Foreskin keratinocyte (primary cell): ENCODE measurements at places on chromosomes 6 and 20. TPM values are rescaled to one million over a fixed set of nuclear protein-coding genes. Genes with fewer than 3 reads are reported as not detected.

Gene BCAS1
- polyA plus RNA-seq, result not detected in 2 replicates

Gene NPEPL1
- polyA plus RNA-seq, result 12.1 and 15.8 TPM in 2 replicates

Gene OR11A1
- not detected in 2 replicates for polyA plus RNA-seq

Gene TCF15
- 0.07 TPM in 1 of 2 replicates, not detected in the other for polyA plus RNA-seq

Gene SERPINB6
- 81.3 and 86.5 TPM in 2 replicates for polyA plus RNA-seq

Gene UBE3D
- polyA plus RNA-seq, result 3.4 and 4.2 TPM in 2 replicates

Gene EEF1A2
- polyA plus RNA-seq, result 0.08 and 0.09 TPM in 2 replicates

Gene C6orf52
- 1.4 and 2.7 TPM in 2 replicates for polyA plus RNA-seq

GRCh38 chr20:10707068-10707467, 33.3 kb upstream of the JAG1 start:
- DNase-seq, result no peak

DNA sequence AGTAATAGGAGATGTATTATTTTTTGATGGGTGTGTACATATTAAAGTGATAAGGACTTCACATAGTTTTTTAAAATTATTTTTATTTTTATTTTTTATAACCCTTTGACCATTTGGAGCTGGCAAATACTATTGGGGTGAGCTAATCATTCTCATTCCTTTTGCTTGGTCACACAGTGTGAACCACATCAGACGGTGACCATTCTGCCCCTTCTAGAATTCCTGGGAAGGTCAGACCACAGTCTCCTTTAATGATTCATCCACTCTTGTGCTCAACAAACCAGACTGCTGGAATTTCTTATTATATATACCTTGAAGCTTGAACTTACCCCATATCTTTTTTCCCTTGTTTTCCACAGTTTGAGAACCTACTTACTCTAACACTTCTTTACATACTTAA, 23.9 kb upstream of the PRL start:
- DNase-seq, result peak; percentile 33

- DNase-seq, result peak; percentile 44
These were observed 110.5 kb upstream of the CDYL start for GRCh38 chr6:4665489-4666417.

DNA sequence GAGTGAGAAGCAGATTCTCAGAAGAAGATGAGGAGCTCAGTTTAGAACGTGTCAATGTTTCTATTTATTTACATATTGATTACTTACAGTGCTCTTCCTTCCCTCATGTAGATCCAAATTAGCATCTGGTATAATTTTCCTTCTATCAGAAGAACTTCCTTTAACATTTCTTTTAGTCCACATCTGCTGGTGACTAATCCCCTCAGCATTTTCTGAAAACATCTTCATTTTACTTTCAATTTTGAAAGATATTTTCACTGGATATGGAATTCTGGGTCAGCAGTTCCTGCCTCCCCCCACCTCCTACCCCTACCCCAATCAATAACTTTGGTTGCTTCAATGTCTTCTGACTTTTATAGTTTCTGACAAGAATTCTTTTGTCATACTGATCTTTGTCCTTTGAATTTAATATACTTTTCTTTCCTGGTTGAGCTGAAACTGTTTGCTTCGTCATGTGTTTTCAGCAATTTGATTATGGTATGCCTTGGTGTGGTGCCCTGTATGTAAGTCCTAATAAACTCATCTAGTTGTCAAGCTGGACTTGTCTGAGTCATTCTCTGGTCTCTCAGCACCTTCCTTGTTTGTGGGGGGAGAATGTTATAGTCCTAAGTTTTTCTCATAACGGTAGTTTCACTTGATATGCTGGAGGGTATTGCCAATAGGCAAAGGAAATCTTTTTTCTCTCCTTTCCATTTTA, 57.0 kb downstream of the SMPDL3A start:
- DNase-seq, result no peak

GRCh38 chr6:56890683-56891429, 64.1 kb upstream of the BEND6 start:
- DNase-seq, result peak; percentile 42

DNA sequence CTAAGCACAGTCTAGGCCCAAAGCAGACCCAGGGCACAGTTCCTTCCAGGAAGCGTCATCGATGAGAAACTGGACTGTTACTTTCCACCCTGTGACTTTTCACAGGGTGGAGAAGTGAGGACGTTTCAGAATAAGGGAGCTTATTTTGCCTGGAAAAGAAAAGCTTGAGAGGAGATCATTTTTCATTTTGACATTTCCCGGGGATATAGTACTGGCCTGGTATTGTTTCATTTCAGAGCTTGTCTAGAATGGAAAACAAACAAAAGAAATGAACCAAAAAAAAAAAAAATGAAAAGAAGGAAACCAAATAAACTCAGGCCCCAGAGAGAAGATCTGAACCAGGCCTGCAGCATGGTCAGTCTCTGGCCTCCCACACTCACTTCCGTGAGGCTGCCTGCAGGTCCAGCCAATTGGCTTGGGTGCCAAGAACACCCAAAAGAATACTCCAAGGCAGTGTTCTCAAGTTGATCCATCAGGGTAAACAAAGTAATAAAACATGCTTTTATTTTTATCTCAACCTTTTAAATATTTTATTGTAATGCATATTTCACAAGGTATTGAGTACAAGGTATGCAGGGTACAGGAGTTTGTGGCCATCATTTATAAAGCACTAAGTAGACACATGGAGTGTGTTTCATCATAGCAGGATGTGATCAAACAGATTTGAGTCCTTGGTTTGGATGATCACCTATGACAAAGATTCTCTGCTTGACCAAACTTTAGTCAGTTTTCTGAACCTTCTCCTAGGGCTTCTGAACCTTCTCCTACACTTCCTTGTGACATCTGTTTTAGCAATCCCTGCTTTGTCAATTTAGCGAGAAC, 176.9 kb upstream of the GGTLC1 start:
- no peak for DNase-seq

DNA sequence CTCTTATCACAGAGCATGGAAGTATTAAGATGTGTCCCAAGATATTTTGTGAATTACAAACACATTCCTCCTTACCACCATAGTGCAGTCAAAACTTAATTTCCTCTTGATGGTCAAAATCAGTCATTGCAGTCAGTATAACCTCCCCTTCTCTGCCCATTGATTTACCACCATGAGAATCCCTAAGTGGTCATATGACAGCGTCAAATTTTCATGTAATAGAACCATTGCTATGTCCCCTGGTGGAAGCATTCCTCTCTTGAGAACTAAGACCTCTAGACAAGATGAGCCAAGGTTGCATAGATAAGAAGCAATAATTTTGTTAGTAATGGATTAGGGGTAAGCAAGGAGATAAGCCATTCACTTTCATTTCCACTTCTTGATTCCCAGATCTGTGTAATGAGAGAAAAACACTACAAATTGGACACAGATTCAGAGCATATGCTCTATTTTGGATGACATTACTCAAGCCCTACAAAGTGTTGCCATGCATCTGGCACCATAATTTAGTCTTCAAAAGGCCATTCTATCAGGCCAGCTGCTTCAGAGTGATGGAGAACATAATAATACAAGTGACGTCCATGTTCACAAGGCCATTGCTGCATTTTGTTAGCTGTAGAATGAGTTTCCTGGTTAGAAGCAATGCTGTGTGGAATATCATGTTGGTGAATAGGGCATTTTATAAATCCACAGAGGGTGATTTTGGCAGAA, 49.6 kb upstream of the PDE7B start:
- no peak for DNase-seq

DNA sequence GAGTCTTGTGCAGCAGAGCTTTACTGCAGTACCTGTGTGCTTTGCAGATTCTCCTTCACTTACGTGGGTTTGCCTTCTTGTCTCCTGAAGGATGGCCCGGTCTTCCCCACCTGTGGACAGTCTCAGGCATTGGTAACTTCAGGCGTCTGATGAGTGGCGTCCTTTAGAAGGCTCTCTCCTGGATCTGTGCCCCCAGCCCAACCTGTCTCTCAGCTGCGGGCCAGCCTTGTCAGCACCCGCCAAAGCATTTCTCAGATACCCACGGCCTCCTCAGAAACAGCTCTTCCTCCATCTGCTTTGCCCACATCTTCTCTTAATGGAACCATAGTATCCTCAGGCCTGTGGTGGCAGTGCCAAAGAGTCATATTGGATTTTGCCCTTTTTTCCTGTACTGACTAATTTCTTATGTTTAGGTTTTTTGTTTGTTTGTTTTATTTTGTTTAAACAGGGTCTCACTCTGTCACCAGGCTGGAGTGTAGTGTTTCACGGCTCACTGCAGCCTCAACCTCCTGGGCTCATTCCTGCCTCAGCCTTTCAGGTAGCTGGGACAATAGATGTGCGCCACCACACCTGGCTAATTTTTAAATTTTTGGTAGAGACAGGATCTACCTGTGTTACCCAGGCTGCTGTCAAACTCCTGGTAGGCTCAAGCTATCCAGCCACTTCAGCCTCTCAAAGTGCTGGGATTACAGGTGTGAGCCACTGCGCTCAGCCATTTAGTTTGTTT, 96.6 kb downstream of the ARID1B start:
- no peak for DNase-seq

- DNase-seq, result no peak
These were observed 47.4 kb downstream of the LGSN start for GRCh38 chr6:63272397-63272796.

- no peak for DNase-seq
These were observed 24.1 kb upstream of the SALL4 start for GRCh38 chr20:51826372-51826771.

- no peak for DNase-seq
These were observed 130.8 kb downstream of the TPBG start for GRCh38 chr6:82494367-82494766.

GRCh38 chr6:167210375-167211294, 52.9 kb upstream of the GPR31 start:
- no peak for DNase-seq

- DNase-seq, result peak; percentile 37
These were observed 88.1 kb downstream of the MAP3K4 start for GRCh38 chr6:161079566-161080262.

DNA sequence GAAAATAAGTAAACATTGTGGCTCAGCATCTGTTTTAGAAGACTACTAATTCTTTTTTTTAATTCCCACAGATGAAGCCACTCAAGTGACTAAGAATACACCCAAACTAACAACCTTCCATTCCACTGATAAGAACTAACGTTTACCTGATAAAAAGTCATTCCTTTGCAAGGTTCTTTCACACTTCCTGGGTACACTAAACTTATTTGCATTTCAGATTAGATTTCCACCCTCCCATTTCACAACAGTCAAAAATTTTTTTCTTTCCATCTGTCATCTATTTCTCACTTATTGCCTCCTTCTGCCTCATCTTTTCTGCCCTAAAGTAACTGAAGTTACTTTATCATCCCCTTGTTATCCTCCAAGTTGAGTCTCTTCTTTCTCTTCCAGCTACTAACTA, 20.3 kb downstream of the MBOAT1 start:
- DNase-seq, result no peak

- no peak for DNase-seq
These were observed 11.2 kb downstream of the NT5DC1 start for GRCh38 chr6:116111552-116112528.

DNA sequence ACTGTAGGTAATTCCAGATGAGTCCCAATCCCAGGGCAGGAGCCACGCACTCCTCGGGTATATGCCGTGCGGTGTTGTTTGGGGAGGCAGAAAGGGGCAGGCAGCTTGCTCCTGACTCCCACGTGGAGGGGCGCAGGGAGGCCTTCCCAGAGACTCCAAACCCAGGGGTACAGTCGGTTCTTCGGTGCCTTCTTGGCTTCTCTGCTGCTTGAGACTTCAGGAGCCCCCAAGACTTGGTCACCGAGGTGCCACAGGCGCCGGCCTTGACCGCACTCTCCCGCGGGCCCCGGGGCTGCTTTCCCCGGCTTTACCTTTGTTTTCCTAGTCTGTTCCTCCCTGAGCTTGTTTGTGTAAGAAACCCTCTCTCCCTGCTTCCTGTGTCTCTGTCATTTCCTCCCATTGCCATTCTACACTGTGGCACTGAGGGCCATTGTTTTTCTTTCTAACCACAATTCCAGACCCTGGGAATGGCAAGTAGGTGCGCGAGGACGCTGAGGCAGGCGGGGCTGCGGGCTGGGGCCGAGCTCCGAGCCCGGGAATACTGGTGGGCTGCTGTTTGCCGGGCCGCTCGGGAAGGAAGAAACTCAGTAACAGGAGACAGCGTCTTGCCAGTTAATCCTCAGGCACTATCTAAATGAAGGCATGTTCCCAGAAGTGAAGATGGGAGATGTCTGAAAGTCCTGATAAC, 215.6 kb upstream of the HEY2 start:
- no peak for DNase-seq

GRCh38 chr6:161618831-161619454, 345.1 kb upstream of the AGPAT4 start:
- peak; percentile 6 for DNase-seq

GRCh38 chr20:57897156-57897874, 187.5 kb upstream of the PMEPA1 start:
- no peak for DNase-seq

DNA sequence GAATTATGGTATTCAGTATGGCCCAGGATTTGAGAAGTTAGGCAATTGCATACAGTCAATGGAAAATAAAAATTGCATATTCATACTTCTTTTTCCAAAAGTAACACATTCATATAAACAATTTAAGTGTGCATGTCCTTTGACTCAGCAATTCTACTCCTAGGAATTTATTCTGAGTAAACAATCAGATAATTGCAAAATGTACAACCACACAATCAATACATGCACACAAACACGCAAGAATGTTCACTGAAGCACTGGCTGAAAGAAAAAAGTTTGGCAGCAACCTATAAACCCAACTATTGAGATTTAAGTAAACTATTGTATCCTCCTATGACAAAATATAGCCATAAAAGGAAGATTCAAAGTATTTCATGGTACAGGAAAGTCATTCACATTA, 1.6 kb downstream of the CYP39A1 start:
- no peak for DNase-seq

GRCh38 chr6:137861550-137862337, 5.3 kb upstream of the TNFAIP3 start:
- no peak for DNase-seq

DNA sequence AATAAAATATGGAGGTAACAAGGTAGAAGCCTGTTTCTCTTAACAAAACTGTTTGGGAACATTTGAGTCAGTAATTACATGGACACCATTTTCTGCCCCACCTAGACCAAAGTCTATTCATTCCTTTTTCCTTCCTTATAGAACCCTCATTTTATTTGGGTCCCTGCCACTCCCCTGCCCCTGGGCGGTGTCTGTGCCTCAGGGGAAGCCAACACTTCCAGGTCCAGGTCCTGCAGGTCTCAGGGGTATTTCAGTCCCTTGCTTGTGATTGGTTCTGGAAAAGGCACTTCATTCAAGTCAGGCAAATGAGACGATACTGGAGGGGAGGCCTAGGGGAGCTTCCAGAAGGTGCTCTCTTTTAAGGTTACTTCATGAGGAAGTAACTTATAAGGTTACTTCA, 42.3 kb downstream of the SLC35D3 start:
- no peak for DNase-seq

GRCh38 chr6:74607934-74608333, 597.9 kb downstream of the COL12A1 start:
- DNase-seq, result no peak

DNA sequence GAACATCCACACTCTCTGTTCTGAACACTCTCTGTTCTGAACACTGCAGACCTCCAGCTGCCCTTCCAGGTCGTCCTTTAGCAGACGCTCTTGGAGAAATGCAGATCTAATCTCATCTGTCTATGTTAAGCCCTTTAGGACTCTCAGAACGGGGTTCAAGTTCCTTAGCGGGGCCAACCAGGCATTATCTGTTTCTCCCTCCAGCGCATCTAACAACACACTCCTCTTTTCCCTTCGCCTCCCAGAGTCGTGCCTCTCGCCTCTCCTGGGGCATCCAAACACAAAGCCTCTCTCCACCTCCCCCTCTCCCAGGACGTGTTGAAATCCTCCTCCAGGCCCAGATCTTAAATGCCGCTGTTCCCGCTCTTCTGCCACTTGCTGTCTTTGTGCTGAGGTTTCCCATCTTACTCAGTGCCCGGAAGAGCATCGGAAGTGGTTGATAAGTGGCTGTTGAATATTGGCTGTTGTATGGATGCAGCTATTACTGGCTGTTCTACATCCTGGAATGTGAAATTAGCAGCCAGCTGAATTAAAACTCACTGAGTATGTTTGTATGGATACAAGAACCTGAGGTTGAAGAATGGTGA, 108.4 kb upstream of the GGTLC1 start:
- no peak for DNase-seq
